Smooth muscle cell of the brain vasculature (primary cell): ENCODE measurements at places on chromosomes 11 and 22.

- no peak for DNase-seq
Measured at GRCh38 chr11:36002196-36002595, 58.3 kb downstream of the LDLRAD3 start.

DNA sequence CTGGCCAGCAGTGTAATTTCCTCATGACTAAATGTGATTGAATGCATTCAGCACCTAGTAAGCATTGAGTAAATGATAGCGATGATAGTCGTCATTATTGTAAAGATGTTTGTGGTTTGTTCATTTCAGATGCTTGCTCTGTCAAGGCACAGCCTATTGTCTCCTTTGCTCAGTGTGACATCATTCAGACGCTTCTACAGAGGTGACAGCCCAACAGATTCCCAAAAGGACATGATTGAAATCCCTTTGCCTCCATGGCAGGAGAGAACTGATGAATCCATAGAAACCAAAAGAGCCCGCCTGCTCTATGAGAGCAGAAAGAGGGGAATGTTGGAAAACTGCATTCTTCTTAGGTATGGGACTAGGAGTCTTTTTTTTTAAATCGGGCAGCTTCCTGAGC, 7.6 kb downstream of the SDHAF2 start:
- DNase-seq, result no peak

DNA sequence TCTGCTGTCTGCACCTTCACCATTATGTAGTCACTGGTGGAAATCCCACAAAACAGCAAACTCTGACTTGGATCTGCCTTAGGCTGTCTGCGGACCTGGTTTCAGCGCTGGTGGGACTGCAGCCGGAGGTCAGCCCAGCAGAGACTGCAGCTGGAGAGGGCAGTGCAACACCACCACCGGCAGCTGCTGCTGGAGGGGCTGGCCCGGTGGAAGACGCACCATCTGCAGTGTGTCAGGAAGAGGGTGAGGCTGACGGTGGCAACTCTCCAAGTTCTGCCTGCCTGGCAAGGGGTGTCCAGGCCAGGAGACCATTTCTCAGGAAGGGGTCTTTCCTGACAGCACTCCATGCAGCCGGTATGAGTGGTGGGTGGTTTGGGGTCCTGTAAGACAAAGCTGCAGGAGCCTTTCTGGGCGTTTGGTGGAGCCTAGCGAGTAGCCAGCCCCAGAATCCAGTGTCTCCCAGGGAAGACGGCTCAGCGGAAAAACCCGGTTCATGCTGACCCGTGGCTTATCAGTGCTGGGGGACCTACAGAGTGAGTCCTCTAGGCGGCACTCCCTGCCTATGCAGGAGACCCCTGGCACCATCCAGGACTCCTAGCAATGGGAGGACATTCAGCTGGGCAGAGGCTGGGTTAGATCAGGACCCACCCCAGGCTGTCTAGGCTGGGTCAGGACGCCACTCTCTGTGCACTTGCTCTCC, 50.8 kb downstream of the PISD start:
- DNase-seq, result no peak

DNA sequence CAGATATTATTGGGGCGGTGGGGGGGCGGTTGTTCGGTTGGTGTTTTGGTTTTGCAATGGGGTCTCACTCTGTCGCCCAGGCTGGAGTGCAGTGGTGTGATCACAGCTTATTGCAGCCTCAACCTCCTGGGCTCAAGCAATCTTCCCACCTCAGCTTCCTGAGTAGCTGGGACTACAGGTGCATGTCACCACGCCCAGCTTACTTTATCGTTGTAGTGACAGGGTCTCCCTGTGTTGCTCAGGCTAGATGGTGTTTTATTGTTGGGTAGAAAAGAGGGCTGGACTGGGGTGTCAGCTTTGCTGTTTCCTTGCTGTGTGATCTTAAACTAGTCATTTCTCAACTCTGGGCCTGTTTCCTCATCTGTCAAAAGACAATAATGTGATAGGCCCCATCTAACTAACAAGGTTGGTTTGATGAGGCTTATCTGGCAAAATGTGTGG, 17.5 kb upstream of the MYH9 start:
- DNase-seq, result no peak

DNA sequence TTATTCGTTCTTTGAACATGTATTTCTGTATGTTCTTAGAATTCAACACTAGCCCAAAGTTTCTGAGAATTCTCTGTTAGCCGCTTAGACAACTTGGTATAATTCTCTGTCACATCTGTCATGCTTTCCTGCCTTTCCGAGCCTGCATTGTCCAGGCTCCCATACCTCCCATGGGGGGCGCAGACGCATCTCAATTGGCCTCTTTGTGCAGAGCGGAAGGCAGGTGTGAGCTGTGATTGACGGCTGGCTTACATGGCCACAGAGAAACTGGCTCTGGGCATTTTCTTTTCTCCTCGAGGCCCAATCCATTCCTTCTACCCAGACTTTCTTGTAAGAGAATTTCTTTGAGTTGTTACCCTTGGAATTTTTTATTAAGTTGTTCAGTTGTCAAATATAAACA, 132.7 kb upstream of the SESN3 start:
- no peak for DNase-seq

- DNase-seq, result no peak
Measured at GRCh38 chr11:2466869-2467694, 22.3 kb downstream of the KCNQ1 start.

- no peak for DNase-seq
Measured at GRCh38 chr22:22546490-22546889, 12.6 kb downstream of the PRAME start.

DNA sequence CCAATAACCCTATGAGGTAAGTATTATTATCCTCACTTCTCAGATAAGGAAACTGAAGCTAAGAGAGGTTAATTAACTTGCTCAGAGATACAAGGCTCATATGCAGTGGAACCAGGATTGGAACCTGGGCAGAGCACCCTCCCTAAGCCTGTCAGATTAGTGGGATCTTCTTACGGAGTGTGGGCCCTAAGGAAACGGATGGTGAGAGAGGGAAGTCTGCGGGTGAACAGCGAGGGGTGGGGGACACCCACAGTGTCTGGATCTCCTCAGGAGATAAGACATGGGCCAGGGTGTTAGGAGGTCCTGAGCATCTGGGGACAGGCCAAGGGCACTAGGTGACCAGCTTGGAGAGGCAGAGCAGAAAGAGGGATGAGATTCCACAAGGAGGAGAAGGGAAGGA, 376.0 kb downstream of the CADM1 start:
- no peak for DNase-seq

GRCh38 chr11:130435671-130436070, 7.3 kb upstream of the ADAMTS8 start:
- no peak for DNase-seq

- no peak for DNase-seq
Measured at GRCh38 chr22:37008365-37008764, 10.9 kb downstream of the TST start.

GRCh38 chr11:18853086-18853720, 61.6 kb upstream of the PTPN5 start:
- no peak for DNase-seq

- DNase-seq, result no peak
Measured at GRCh38 chr11:33642461-33643166, 58.0 kb downstream of the C11orf91 start.

- no peak for DNase-seq
Measured at GRCh38 chr11:125314276-125315078, 149.9 kb downstream of the PKNOX2 start.

GRCh38 chr11:19393941-19394340, 153.2 kb upstream of the E2F8 start:
- no peak for DNase-seq

- no peak for DNase-seq
Measured at GRCh38 chr11:134815404-134815803, 403.4 kb upstream of the B3GAT1 start.

DNA sequence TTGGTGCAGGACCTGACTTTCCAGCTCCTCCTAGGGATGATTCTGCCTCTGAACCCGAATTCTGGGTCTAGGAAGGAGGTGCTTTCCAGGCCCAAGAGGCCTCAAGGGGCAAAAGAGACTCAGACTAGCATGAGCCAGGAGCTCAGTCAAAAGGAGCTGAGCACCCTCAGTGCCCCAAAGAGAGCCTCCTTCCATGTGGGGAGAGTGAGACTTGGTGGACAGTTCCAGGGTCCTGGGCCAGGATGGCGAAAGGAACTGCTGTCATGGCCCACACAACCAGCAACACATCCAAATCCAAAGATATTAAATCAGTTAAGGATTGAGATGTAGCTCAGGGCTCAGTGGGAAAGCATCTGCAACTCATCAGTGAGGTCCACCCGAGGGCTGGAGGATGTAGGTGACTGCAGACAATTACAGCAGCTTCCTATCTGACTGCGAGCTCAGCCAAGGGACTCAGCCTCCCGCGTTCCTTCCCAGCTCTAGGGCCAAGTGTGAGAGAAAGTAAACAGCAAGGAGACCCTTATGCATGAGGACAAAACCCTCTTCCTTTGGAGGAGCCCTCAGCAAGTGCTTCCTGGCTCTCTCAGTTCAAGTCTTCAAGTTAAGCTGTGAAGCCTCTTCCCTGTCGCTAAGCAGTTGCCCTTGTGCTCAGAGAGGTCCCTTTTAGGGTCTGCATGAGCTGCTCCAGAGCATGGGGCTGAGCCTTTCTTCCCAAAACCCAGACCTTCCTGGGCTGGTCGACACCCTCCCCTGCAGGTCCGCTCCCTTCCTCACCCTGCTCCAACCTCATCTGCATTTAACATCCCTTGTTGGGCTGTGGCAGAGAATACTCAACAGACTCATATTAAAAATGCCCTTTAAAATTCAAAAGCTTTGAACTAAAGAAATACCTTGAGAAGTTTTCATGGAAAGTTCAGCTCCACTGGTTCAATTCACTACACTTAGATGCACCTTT, 35.8 kb downstream of the C11orf58 start:
- DNase-seq, result no peak

- DNase-seq, result no peak
Measured at GRCh38 chr22:38504731-38505540, 1.2 kb downstream of the DDX17 start.

GRCh38 chr11:27976262-27976661, 131.7 kb downstream of the KIF18A start:
- no peak for DNase-seq

DNA sequence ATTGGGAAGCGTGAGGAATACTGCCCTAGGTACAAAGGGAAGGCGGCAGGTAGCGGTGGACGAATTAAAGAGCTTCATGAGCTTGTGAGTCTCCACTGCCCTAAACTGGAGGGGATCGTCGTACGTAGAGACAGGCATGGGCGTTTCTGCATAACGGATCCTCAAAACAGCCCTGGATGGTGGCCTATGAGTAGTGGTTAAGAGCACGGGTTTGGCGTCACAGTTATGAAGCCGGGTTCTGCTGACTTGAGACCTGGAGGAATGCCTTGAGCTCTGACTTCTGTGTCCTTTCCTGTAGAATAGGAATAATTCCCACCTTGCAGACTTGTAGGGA, 335 bp downstream of the TMEM138 start:
- no peak for DNase-seq

DNA sequence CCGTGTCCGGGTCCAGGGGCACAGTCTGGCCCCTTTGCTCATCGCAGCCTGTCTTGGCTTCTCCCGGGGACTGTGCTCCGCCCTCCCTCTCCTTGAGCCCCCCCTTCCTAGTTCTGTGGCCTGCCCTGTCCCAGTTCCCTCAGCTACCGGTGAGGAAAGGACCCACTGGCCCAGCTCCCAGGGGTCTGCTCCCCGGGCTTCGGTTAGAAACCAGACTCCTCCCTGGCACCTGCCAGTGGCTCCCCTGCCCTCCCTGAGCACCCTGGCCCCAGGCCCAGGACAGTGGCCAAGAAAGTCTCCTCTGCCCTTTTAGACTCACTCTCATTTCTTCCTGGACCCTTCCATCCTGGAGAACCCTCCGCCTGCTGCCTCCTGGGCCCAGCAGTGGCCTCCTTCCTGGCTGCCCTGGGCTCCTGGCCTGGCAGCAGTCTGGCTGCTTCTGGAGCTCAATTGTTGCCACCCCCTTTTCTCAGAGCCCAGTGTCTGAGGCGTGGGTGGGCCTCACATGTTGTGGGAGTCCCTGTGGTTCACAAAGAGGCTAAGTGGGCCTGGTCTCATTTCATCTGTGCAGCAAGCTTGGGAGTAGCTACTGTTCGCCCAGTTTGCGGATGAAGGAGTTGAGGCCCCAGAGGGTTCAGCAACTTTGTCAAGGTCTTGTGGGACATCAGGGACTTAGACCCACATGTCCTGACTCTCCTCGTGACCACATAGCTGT, 12.6 kb downstream of the PRDM11 start:
- DNase-seq, result no peak

GRCh38 chr22:48092866-48093265, 1330.4 kb downstream of the TBC1D22A start:
- no peak for DNase-seq

DNA sequence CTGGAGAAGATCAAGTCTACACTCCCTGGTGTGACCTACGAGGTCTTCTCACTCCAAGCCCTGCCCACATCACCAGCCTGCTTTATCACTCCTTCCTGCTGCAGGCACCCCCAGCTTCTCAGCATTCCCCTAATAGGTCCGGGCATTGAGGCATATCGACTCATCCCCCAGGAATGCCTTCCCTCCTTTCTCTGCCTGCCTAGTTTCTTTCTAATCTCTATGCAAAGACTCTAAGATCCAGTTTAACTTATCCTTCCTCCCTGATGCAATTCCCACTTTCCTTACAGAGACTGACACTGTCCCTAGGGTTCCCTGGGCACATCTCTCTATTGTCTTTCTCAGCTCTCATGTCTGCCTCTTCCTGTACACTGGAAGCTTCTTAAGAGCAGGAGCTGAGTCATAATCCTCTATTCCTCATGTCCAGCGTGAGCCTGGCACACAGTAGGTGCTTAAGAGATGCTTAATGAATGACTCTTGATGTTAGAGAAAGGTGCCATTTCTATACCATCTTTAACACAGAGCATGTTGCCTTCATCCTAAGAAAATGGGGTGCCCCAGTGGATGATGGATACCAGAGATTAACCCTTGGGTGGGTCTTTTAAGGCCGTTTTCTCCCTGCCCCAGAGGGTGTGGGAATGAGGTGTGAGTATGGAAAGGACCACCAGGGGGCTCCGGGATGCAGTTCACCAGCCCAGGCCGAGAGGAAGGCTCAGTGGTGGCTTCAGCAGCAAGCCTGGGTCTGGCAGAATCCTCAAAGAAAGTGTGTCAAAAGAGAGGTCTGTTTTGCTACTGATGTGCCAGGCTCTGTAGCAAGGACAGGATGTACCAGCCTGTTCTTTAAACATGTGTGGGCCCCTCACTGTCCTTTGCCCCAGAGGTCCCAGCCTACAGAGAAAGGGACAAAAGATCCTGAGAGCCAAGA, 34.7 kb downstream of the PARVA start:
- no peak for DNase-seq

GRCh38 chr11:5277807-5278382, 8.2 kb upstream of the HBE1 start:
- no peak for DNase-seq

GRCh38 chr11:76292583-76293188, 86.4 kb upstream of the WNT11 start:
- no peak for DNase-seq

DNA sequence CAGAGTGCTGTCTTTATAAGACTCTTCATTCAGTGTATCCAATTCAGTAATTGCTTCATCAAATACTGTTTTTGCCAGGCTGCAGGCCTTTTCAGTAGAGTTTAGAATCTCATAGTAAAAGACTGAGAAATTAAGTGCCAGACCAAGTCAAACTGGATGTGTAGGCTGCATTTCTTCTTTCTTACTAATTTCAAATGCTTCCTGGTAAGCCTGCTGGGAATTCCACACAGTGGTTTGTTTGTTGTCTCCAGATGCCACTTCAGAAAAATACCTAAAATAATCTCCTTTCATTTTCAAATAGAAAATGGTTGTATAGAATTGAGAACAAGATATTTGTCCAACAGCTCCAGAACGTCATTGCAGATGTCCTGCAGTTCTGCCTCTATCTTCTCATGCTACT, 34.7 kb downstream of the LDHAL6A start:
- no peak for DNase-seq
